ENCODE measurements at places on chromosomes 11 and 22. TPM values are rescaled to one million over a fixed set of nuclear protein-coding genes. Genes with fewer than 3 reads are reported as not detected.

- DNase-seq, result no peak
These were observed 26.6 kb downstream of the RELT start for GRCh38 chr11:73402834-73403185.

GRCh38 chr11:125224391-125225021 lies 60.0 kb downstream of the PKNOX2 start:
- DNase-seq, result no peak

DNA sequence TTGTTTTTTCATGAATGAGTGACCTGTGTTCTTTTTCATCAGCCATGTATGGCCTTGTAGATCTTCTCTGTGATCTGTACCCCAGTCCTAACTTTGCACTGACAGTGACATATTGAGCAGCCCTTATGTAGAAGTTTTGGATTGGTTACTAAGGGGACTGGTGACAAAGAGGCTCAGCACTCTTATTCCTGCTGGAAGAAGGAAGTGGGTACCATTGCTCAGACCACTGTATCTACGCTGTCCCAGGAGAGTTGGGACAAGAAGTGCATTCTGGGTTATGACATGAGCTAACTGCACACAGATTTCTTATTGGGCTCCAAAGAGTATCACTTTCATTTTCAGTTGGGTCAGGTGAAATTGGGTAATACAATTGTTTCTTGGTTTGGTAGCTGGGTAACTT lies 107.8 kb upstream of the RASSF10 start:
- no peak for DNase-seq

DNA sequence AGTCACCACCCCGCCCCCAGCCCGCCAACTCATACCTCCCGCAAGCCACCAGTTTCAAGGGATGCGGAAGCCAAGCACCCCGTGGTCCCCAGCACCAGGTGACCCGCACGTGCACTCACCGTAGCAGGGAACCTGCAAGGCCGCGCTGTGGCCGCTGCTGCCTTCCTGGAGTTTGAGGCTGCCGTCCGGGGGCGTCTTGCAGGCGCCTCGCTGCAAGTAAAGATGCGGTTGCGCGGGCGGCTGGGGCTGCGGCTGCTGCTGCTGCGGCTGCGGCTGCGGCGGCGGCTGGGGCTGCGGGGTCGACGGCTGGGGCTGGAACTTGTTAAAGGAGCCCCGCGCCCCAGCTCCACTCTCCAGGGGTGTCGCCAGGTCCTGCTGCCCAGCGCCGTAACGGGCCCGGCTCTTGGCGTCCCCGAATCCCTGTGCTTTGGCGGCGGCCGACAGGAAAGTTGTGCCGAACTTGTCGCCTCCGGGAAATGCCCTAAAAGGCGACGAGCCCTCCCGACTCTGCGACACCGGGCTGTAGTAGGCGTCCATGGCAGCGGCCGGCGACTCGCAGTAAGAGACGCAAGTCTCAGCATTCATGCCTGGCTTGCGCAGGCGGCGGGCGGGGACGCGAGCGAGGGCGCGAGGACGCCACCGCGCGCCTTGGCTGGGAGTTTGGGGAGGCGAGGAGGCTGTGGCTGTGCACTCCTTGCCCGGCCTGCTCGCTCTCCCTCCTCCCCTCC lies at the start of gene ALX4:
ALX4 (minus strand) TSS at position 662 of the 728 bp plus-strand sequence; CDS start at position 585, 77 bp downstream.
- DNase-seq, result no peak

DNA sequence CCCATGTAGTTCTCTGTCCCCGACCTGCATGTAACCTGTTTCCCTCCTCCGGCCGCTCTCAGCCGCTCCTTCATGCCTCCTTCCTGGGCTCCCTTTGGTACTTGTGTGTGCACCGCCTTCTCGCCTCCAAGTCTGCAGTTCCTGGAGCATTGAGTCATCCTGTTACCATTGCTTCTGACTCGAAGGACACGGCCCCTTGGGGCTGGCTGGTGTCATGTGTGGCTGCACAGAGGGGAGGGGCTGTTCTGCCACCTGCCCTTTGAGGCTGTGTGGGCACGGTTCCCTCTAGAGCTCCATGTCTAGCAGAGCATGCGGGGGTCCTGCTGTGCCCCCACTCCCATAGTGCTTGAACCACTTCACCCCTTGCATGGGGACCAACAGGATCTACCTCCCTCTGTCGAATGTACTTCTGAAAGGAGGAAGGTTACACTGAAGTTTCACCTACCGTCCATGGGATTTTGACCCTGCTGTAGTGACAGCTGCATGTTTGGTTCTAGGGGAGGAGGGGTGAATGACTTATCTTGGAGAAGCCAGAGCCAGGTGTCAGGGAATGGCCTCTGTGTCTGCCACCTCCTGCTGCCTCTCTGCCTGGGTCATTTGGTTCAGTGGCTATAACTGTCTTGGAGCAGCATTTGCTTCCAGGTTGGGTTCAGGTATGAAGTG lies 39.6 kb downstream of the BCR start:
- DNase-seq, result no peak

Gene SAA4
- total RNA-seq, result not detected

Gene CFAP300
- not detected for total RNA-seq
